ENCODE measurements at places on chromosomes 1 and 21.

DNA sequence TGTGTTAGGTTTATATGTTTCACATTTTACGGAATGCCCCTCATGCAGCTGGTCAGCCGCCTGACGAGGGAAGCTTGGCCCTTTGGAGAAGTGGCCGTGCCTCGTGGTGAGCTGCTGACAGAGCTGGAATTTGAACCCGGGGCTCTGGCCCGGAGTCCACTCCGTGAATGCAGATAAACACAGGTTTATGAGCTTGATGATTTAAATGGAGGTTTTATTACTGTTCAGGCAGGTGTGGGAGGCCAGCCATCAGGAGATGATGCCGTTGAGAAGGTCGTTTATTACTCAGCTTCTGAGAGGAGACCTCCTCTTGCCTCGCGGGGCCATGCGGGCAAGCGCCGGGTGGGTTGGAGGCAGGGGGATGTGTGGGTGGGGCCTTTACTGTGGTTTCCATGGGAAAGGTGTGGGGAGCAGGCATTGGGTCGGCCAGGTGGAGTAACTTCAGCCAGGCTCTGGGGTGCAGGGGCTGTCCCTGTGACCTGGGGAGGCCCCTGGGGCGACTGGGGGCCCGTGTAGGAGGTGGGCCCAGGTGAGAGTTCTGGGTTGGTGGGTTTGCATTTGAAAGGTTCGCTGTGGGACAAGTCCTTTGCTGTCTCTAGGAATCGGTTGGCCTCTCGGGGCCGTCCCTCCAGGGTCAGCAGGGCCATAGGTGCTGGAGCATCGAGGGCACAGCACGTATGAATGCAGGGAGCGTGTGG, 22.0 kb downstream of the PRKCZ start:
- no peak for DNase-seq

GRCh38 chr1:181390410-181391077, 92.8 kb upstream of the CACNA1E start:
- no peak for DNase-seq

- DNase-seq: no peak
These were observed 7.0 kb downstream of the TMPRSS3 start for GRCh38 chr21:42388740-42389448.

DNA sequence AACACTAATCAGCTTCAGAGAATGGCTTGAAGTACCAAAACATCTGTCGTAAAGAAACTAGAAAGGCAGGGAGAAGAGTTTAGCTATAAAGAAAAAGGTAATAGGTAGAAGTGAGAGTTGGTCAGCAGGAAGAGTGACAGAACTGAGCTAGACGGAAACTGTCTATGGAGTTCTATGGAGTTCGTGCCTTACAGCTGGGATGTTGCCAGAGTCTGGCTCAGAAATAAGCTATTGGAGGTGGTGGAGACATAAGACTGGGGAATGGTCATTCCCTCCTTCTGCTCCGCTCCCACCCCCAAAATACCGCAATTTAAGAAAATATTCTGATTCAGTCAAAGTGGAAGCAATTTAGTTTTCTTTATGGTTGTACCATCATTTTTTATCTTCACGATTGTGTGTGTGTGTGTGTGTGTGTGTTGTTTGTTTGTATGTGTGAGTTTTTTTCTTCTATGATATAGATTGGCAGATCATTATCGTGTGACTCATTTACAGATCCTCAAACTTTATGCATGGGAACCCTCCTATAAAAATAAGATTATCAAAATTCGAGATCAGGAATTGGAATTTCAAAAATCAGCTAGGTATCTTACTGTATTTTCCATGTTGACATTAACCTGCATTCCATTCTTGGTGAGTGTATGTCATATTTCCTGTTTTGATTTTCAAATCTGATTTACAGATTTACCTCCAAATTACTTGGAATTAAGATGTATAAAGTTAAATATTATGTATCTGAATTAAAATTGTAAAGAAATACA, 79.0 kb downstream of the HSPA13 start:
- DNase-seq: no peak

DNA sequence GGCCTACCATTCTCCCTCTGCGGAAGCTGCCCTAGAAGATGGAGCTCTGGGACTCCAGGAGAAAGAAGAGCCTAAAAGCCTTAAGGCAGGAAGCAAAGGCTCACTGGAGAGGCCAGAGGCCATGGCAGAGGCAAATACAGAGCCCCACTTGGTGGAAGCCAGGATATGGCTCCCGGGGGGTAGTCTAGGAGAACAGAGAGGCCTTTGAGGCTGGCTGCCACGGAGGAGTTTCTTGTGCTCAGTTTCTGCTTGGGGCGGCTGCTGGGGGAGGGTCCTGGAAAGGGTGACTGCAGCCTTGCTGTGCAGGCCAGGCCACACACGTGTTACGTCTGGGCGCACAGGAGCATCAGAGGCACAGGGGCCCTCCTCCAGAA, 5.4 kb downstream of the CC2D1B start:
- no peak for DNase-seq

DNA sequence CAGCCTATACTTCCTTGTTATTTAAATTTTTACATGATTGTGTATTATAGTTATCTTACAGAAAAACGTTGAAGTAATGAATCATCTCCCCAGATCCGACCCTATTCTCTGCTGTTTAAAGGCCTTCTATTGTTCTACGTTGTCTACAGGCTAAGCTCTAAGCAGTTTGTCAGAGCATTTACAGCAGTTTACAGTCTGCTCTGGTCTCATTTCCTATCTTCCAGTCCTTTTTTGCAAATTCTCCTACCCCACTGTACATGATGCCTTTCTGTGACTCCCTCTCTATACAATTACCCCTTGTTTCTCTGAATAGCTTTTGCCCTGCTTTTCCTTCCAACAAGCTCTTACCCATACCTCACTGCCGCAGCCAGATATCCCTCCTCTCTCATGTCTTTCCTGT, 319.2 kb upstream of the FMN2 start:
- no peak for DNase-seq

- no peak for DNase-seq
These were observed 27.6 kb upstream of the SLAMF1 start for GRCh38 chr1:160674415-160674814.
